ENCODE measurements at places on chromosomes 1 and 21.

GRCh38 chr21:33703750-33704606 is 61.7 kb downstream of the ITSN1 start:
- DNase-seq, result no peak

GRCh38 chr1:200838676-200839445 is 33.9 kb upstream of the GPR25 start:
- DNase-seq, result no peak

DNA sequence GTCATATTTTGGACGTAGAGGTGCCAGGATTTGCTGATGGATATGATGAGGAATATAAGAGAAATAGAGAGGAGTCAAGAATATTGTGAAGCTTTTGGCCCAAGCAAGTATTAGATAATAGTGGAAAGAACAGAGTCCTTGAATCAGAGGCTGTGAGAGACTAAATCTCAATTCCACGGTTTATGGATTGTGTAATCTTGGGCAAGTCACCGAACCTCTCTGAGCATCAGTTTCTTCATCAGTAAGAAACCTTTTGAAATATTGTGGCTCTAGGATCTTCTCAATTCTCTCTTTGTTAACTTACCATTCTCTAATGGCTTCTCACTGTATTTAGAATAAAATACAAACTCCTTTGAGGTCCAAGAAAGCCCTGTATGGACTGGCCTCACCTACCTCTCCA is 77.6 kb downstream of the RPS6KA1 start:
- no peak for DNase-seq

DNA sequence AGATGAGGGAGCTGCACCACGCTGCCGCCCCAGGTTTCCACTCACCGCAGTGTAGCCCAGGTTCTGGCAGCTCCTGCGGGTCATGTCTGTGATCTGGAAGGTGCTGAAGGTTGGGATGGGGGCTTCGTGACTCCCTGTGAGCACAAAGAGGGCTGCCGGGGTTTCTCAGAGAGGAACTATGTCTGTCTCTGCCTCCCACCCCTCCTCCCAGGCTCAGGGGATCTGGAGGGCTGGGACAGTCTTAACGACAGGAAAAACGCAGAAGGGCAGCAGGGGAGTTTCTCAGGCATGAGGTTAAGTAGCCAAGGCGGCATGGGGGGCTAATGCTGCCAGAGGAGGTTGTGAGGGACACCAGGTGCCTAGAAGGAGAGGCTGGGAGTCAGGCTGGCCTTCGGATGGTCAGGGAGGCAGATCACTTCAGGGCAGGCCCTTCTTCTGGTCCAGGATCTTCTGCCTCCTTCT is 656 bp downstream of the SH2D2A start:
- no peak for DNase-seq

DNA sequence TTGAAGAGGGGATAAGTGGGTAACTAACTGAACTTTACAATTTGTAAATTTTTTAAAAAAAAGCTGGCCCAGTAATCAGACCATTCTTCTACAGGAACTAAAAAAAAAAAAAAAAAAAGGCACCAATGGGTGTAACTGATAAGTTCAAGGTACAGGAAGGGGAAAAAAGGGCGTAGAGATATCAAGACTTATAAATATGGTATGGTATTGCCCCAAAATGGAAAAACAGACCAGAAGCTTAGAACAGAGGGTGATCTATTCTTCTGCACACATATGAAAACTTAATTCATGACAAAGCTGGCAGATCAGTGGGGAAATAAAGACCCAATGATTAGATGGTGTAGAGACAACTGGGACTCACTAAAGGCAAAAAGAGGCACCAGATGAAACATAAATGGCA is 58.9 kb downstream of the LHX4 start:
- DNase-seq, result no peak

DNA sequence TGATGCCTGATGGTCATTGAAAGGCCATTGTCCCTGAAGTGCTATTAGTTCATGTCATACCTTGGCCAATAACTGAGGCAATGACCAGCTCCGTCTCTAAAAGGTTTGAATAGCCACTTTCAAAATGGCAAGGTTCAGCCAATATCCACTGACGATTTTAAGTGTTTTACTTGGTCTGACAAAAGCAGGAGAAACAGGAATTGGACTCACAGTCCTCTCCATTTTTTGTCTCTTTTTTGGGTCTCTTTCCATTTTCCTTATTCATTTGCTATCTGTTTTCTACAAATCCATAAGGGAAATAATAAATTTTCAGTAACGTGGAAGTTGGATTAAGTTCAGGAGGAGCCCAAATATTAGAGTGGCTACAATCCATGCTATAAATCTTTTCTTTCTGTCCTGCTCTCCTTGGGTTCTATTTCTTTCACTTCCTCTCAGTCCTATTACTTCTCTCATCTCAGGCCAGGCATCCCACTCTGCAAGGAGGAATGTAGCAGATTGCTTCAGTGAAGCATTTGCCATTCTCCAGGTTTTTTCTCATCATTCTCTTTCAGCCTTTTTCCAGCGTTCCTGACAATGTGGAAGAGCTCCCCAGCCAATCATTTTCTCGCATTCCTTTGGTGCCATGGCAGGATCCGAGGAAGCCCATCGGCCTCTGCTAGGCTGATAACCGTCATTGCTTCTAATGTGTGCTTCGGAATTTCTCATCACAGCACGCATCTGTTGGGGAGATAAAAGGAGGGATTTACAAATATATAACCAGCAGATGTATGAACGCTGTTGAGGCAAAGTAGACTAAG is 414.5 kb downstream of the ADGRL2 start:
- no peak for DNase-seq

DNA sequence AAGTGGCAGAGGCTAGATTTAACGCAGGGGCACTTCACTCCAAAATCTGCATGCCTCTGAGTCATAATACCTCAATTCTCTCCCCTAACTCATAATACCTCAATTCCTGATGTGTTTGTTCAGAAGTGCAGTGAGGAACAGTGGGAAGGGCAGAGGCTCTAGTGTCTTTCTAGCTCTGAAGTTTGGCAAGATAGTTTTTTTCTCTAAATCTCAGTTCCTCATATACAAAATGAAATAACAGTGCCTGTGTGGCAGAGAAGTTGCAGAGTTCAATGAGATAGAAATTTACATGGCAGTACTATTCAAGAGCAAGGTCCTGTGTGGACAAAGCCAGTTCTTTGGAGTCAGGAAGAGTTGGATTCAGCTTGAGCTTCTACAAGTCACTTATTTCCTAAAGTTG is 9.8 kb downstream of the JUN start:
- DNase-seq, result no peak

- DNase-seq, result no peak
Observed at GRCh38 chr1:218049641-218050040, 235.5 kb upstream of the RRP15 start.

DNA sequence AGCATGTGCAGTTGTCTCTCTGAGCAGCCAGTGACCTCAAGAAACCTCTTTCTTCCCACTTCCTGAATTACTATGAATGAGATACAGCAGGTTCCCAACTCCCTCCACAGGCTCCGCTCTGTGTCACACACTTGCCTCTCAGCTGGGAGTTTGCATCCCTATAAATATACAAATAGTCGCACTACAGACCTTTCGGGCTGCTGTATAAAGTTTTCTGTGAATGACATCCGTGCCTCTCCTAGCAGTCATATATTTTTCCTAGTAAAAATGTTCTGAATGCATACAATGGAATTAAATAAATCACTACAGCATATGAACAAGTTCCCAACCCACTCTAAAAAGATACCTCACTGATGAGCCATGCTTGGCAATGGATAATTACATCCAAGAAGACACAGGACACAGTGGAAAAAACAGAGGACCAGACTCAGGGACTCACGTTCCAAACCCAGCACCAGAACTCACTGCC is 66.8 kb downstream of the CAPZB start:
- DNase-seq, result no peak

GRCh38 chr1:234914606-234915290 is 213.9 kb downstream of the TOMM20 start:
- no peak for DNase-seq

DNA sequence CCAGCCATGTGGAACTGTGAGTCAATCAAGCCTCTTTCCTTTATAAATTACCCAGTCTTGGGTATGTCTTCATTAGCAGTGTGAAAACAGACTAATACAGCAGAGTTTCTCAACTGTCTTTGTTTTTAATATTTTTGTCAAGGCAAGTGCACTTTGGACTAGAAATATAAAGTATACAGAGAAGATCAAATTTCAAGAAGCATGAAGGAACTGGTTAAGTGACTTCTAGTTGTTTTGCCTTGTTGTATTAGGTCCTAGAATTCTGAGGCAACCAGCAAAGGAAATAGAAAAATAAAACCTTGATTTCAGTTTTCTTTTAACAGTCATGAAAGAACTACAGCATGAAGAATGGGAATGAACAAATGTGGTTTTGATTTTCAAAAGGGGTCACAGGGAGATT is 131.1 kb upstream of the PTGFR start:
- DNase-seq, result no peak

GRCh38 chr1:206653715-206654459 is 18.6 kb downstream of the DYRK3 start:
- DNase-seq, result no peak

- no peak for DNase-seq
Observed at GRCh38 chr1:5904551-5904950, 87.7 kb downstream of the NPHP4 start.

DNA sequence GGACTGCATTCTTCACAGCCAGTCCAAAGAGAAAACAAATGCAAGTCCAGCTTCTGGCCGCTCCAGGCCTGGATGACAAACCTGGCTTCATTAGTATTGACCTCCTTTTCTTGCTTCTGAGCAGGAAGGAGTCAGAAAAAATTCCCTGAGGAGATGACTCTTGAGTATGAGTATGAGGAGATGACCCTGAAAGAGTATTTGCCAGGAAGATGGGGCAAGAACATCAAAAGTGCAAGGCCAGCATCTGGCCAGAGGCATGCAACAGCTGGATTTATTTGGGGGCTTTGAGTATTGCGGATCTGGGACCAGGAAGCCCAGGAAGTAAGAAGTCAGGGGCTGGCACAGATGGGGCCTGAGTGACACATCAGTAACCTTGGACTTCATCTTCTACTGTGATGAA is 113.9 kb downstream of the GLIS1 start:
- no peak for DNase-seq

GRCh38 chr1:119653839-119654170 is 5.7 kb upstream of the ZNF697 start:
- no peak for DNase-seq

DNA sequence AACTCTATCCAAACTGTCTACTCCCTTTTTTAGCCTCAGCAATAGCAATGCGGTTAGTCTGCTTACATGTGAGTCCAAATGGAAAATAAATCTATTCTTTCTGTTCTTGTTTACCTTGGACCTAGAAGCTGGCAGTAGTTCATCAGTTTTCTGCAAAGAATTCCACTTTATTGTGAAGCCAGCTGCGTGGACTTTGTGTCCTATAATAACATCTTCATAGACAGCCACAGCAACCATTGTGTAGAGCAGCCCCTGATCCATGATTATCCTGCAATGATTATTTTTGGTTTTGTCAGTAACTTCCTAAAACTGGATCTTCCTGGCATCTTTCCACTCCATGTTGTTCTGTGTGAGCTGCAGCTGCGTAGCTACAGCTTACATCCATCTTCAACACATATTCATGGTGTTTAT is 408.7 kb downstream of the NUF2 start:
- DNase-seq, result no peak

- no peak for DNase-seq
Observed at GRCh38 chr1:212506666-212507065, 73.9 kb downstream of the NENF start.

DNA sequence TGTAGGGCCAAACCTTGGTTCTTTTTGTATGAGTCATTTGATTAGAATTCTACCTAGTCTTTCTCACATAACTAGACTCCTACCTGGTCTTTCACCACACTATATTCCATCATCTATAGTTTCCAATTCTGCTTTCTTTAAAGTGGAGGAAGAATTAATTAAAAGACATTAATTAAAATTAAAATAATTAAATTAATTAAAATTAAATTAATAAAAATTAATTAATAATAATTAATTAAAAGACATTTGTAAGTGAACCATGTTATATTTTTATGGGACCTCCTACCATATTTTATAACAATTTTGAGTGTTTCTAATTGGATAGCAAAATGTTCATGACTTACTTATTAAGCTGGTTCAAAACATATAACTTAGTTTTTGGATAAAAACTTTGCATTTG is 77.4 kb downstream of the CCDC18 start:
- no peak for DNase-seq

DNA sequence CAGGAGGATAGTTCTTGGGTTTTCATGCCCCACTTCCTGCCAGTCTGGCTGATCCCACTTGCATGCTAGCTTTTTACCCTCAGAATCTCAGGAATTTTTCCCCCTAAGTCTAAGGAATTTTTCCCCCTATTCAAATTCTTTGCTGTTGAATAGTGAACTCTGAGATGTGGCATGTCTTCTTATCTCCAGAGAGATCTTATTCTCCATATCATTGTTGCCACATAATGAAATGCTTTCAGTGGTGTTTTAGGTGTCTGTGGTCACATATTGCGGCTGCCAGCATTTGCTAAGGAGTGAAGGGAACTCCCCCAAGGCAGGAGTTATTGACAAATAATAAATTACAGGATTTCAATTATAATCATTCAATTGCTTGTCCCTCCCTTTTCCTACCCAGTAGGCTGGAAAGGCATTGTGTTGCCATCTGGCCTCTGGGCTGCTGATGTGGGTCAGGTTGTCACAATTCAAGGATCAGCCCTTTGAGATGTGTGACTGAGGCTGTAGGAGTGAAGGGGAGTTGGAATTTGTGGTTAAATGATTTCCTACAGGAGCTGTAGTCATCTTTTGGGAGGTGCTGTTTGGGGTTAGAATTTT is 3.9 kb upstream of the FLG start:
- DNase-seq, result no peak

DNA sequence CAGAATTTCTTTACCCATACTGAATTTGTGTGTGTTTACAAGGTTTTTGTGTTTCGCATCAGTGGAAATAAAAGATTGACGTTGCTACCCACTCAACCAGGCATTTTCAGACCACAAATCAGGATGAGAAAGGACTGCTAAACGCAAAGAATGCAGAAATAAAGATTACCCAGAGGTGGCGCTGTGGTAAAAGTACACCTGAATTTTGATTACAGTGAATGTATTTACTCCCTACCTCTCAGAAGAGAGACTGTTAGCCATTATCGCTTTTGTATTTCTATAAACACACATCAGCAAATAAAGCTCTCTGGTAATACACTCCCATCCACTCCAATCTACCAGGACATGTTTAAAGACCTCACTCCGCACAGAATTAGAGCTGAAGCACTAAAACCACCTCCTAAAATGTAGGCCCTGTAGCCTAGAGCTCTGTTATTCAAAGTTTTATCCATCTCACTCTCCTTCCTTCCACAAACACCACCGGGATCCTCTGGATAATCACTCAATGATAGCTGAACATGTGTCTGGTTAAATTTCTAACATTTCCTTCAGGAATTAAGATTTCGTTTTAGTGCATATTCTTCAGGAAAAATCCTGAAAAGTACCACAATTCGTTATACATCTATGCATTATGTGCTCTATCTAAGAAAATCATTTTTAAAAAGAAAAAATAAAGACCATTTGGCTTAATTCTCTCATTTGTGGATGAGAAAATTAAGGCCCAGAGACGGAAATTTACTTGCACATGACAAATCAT is 2.5 kb upstream of the LMO4 start:
- peak; percentile 84 for DNase-seq

DNA sequence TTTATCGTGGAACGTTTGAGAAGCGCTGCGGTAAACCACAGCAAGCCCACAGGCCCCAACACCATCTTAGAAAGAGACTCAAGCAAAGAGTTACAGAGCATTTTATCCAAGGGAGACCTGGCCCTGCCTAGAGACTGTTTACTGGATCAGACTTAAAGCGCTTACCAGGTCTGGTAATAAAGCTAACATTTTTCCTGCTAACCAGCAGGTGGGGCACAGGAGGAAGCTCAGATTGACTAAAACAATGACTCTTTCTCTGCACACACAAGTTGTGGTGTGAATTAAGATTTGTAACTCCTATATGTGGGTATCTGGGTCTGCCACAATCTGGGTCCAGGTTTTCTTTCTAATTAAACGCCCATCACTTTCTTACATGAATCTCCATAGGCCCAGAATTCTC is 136.5 kb upstream of the ETS2 start:
- no peak for DNase-seq

All from cerebellar cortex (tissue), 1 donor.